ENCODE measurements at places on chromosomes 6 and 20.

- no peak for DNase-seq
Measured at GRCh38 chr6:52612336-52613054, 35.6 kb upstream of the TRAM2 start.

- DNase-seq: no peak
Measured at GRCh38 chr20:50308513-50309279, 118.1 kb downstream of the CEBPB start.

GRCh38 chr20:23140991-23141390 is 54.9 kb upstream of the CD93 start:
- no peak for DNase-seq

GRCh38 chr6:12324099-12324498 is 33.9 kb downstream of the EDN1 start:
- no peak for DNase-seq

GRCh38 chr20:35934050-35934449 is 20.3 kb downstream of the SCAND1 start:
- DNase-seq: no peak

DNA sequence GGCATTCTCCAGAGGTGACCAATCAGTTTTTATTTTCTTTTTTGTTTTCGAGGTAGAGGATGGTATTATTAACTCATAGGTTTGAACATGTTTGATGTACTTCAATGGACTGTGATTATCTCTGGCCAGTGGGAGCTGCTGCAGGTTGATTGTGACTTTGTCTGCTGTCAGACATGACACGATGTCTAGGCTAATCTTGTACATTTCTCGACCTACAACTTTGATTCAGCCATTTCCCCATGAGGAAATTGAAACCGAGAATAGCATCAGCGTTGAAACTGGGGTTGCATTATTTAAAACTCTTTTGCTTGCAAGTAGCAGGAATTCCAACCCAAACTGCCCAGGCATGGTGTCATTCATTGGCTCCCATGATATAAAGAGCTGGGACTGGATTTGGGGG is 218.9 kb downstream of the CDH26 start:
- DNase-seq: no peak

DNA sequence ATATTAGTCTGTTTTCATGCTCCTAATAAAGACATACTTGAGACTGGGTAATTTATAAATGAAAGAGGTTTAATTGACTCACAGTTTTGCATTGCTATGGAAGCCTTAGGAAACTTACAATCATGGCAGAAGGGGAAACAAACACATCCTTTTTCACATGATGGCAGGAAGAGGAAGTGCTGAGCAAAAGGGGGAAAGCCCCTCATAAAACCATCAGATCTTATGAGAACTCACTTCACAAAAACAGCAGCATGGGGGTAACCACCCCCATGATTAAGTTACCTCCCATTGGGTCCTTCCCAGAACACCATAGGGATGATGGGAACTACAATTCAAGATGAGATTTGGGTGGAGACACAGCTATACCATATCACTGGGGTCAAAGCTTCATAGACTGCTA is 254.2 kb downstream of the ERMARD start:
- no peak for DNase-seq

DNA sequence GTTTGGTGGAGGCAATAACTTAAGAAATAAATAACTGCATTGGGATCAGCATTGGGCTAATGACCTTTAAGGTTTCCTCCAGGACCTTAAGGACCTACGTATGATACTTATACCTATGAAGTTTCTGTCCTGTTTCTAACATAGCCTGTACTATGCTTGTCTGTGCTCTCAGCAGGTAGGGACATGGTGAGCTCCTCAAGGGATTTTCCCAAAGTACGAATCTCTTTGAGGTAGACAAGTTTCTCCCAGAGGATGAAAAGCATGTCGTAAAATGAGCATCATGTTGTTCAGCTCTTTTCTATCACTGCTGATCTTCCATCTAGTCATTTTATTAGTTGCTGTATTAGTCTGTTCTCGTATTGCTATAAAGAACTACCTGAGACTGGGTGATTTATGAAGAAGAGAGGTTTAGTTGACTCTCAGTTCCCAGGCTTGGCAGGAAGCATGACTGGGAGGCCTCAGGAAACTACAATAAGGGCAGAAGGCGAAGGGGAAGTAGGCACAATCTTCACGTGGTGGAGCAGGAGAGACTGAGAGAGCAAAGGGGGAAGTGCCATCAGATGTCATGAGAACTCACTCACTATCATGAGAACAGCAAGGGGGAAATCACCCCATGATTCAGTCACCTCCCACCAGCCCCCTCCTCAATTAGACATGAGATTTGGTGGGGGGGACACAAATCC is 77.8 kb upstream of the TGM3 start:
- no peak for DNase-seq

DNA sequence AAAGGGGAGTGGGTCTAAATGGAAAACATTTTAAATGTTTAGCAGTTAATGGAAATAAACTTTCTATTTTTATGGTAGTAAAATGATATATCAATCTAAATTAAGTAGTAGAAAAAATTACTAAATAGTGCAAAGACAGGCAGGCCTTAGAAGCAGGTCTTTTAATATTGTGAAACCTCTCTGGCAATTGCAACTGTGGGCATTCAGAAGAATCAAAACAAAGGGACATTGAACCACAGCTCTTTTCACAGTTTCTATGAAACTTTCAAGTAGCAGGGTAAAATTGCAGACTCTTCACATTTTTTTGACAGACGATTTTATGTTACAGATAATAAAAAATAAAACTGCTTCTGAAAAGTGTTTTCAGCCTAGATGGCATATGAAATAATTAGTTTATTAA is 533.7 kb downstream of the BCKDHB start:
- DNase-seq: no peak

DNA sequence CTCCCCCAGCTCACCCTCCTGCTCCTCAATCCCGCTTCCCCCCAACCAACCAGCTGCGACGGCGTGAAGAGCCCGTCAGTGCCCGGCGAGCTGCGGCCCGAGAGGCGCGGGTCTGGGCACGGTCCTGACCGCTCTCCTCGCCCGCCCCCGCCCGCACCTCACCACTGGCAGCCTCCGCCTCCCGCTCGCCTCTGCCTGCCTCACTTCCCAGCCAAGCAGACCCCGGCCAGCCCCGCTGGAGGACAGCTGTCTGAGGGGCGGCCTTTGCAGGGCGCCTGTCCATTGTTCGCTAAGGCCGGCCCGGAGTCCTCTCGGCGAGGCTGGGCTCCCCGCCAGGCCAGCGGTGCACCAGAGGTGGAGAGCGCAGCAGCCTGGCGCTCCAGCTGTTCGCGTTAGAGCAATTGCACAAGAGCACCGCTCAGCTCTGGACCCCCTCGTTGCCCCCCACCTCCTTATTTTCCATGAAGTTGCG is 1.3 kb downstream of the SOBP start:
- DNase-seq: no peak

GRCh38 chr20:19699180-19699971 is 58.7 kb upstream of the RIN2 start:
- DNase-seq: no peak

- no peak for DNase-seq
Measured at GRCh38 chr20:45969712-45970634, 2.0 kb downstream of the ZNF335 start.

- DNase-seq: no peak
Measured at GRCh38 chr6:145428706-145429105, 306.6 kb downstream of the EPM2A start.

DNA sequence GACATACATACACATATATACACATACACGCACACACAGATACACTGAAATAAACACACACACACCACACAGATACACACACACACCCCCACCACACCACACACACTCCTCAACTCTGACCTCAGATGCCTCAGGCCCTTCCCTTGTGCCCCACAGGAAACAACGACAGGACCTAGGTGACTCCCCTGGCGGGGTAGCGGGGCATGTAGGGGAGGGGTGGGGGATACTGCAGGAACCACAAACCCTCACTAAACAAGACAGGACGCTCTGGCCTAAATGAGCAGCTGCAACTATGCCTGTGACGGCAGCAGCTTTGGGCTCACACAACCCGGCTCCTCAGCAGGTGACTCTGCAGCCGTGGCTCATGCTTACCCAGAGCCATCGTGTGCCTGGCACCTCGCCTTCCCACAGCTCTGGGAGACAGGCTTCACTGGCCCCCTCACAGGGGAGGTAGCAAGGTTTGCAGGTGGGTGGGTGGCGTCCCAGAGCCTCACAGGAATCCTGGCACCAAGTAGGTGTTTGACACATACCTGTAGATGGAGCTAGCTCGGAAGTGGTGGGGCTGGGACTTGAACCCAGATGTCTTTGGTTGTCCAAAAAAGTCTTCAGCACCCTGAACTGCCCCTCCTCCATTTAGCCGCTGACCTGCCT is 100.8 kb downstream of the GRM4 start:
- no peak for DNase-seq

DNA sequence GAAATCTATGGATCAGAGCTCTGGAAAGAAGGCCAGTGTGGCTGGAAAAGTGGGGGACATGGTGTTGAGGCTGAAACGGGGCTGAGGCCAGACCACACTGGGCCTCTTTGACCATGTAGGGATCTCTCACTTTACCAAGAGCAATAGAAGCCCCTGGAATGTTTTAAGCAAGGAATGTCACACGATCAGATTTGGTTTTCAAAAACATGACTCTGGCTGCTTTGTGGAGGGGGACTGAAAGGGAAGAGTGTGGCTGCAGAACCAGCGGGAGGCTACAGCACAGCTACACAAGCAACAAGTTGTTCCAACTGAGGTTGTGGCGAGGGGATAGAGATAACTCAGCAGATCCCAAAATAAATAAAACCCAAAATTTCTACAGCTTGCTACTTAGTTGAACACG is 346.0 kb downstream of the NRN1 start:
- DNase-seq: no peak

GRCh38 chr20:51306521-51307358 is 235.8 kb downstream of the NFATC2 start:
- peak; percentile 54 for DNase-seq

DNA sequence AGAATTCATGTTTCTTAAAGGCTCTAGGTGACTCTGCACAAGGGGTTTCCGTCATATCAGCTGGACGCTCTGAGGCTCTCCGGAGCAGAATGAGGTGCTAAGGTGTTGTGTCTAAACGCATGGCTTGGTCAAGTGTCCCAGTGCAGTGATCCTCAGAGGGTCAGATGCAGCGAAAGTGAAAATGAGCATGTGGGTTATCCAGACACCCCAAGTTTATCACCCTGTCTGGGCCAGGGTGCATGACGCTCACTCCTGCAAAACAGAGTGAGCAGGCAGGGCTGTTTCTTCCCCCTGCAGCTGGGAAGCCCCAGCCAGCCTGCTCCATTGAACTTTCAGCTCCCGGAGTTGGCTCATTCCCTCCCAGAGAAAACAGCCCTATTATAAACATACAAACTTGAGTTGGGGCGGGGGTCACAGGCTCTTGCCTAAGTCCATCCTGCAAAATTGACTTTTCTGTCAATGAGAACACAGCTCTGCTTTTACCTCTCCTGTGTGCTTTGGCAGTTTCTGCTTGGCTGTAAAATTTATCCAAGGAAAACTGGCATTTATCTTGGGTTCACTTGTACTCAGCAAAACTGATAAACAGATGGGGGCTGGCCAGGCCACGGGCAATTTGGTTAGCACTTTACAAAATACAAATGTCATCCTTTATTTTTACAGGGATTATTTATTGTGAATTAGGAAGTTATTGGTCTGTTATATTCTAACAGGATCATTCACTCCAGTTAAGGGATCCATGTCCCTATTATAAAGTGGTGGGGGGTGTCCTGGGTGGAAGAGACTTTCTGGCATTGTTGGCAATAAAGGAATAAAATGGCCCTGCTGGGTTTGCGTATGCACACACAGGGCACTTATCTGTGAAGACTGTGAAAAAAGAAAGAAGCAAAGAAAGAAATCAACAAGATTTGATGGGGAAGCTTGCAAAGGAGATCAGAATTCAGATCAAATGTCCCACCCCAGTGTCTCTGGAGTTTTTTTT is 154.9 kb downstream of the FOXA2 start:
- DNase-seq: no peak

- DNase-seq: no peak
Measured at GRCh38 chr20:1185790-1186334, 1.1 kb upstream of the TMEM74B start.

DNA sequence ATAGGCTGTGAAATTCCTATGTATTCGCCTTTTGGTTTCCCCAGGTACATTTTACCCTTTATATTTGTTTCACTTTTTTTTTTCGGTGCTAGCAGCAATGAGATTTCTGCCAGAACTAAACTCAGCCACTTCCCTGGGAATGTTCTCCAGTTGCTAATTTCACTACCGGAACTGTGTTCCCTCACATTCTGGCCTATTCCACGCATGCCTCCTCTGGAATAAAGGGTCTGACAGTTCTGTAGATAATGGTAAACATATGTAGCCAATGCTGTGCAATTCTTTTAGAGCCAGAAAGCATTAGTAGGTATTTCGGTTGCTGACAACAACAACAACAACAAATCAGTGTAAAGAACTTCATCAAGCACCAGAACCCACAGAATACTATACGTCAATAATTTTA is 96.1 kb upstream of the TBX18 start:
- no peak for DNase-seq

DNA sequence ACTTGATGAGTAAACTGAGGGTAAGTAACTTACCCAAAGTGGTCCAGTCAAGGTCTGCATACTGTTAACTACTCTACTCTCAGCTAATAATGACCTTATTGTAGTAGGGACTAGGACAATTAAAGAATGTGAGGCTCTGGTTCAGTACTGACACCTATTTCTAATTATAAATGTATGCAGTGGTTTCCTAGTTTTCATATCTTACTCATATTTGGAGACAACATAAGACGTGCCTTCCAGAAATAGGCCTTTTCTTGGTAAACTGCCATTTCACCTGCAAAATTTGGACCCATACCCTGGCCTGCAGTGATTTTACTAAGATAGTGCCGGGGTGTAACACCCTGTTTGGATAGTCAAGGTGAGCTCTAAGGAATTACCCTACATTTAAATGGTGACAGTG is 24.7 kb downstream of the GJA1 start:
- DNase-seq: no peak

DNA sequence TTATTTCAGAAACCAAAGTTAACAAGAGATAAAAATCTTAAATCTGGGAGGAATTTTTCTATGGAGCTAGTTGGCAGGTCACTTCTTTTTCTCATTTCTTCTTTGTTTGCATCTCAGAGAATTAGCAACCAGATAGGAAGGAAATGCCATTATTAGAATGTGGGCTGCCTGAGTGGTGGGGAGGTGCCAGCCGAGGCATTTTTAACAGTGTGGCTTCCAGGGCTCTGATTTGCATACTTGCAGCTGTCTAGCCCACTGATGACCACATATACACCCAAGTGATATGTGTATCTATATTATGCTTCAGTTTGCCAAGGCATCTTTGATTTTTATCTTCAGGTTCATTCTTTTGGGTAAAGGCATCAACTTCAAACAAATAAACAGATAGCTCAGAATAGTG is 206.7 kb downstream of the CLIC5 start:
- DNase-seq: no peak

- DNase-seq: no peak
Measured at GRCh38 chr20:22567944-22568871, 16.2 kb downstream of the FOXA2 start.

GRCh38 chr6:33597551-33598322 is 17.7 kb upstream of the BAK1 start:
- DNase-seq: no peak

- DNase-seq: no peak
Measured at GRCh38 chr6:52325695-52326471, 36.1 kb upstream of the PAQR8 start.
